Activated CD8-positive, alpha-beta T cell treated with anti-CD3 and anti-CD28 coated beads for 36 hours (primary cell): ENCODE measurements at places on chromosomes 3 and 15.
A peak's percentile ranks its signal among the peaks of the same experiment; 100 is the strongest.

DNA sequence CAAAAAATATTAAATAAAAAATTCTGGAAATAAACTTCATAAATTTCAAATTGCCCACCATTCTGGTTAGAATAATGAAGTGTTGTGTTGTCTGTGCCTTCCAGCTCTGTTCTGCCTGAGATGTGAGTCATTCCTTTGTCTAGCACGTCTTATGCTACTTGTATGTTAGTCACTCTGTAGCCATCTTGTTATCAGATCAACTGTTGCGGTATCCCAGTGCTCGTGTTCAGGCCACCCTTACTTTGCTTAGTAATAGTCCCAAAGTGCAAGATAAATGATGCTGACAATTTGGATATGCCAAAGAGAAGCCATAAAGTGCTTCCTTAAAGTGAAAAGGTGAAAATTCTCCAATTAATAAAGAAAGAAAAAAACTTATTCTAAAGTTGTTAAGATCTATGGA, 527.5 kb downstream of the NAALADL2 start:
- no peak for DNase-seq

- DNase-seq = no peak
These were observed 128.0 kb upstream of the PRICKLE2 start for GRCh38 chr3:64353226-64353625.

DNA sequence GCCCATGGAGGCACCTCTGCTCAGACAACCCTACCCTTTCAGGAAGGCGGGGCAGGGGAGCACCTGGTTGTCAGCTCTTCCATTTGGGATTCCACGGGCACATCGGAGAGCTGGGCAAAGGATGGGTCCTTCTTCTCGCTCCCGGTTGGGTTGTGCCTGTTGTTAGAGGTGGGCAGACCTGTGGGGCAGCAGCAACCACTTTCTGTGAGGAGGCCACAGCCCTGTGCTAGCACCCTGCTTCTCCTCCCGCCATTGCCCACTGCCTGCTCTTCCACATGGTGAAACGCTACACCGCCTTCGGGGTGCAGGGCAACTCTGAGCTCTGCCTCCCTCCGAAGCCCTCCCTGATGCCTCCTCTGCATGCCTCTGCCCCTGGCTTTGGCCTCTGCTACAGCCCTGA, 7.0 kb upstream of the HHATL start:
- no peak for DNase-seq

- DNase-seq = no peak
These were observed 83.1 kb upstream of the RASGRP1 start for GRCh38 chr15:38647683-38648082.

DNA sequence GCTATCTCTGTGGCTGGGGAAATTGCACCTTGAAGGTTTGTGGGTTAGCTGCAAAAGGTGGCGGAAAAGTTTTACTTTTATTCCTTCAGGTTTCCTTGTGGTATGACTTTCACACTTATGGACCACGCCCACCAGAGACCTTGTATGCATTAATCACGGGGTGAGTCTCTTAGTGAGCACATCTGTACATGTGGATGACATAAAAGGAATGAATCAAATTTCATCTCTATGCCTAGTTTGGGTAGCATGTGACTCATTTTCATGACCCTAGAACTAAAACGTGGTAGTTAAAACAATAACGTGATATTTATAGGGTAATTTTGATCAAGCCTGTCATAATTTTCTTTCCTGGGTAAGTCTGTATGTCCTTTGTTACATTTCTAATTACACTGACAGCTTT, 141.7 kb downstream of the PDCD6IP start:
- peak; percentile 34 for DNase-seq

GRCh38 chr3:130851277-130851676, 42.6 kb upstream of the ATP2C1 start:
- DNase-seq = no peak

GRCh38 chr15:60299452-60300047, 98.2 kb downstream of the ANXA2 start:
- no peak for DNase-seq

DNA sequence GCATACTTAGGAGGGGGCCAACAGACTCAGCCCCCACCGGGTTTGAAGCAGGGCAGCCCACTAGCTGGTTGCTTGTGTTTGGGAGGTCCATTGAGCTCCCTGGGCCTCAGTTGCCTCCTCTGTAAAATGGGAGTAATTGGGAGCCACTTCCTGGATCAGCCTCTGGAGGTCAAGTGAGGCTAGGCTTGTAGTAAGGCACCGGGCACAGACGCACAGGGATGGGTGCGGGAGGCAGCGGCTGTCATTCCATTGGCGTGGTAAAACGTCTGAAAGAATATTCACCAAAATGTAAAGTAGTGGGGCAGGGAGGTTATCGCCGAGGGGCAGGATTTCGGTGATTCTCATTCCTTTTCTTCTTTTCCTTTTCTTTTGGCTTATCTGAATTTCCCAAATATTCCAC, 64.6 kb downstream of the TLE3 start:
- no peak for DNase-seq

DNA sequence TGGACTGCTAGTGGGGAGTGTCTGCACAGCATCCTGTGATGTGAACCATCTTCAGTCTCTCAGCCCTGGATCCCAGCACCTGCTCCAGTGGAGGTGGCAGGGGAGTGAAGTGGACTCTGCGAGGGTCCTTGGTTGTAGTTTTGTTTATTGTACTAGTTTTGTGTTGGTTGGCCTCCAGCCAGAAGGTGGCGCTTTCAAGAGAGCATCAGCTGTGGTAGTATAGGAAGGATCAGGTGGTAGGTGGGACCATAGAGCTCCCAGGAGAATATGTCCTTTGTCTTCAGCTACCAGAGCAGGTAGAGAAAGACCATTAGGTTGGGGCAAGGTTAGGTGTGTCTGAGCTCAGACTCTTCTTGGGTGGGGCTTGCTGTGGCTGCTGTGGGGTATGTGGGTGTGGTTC, 20.9 kb downstream of the NEK11 start:
- peak; percentile 20 for DNase-seq

DNA sequence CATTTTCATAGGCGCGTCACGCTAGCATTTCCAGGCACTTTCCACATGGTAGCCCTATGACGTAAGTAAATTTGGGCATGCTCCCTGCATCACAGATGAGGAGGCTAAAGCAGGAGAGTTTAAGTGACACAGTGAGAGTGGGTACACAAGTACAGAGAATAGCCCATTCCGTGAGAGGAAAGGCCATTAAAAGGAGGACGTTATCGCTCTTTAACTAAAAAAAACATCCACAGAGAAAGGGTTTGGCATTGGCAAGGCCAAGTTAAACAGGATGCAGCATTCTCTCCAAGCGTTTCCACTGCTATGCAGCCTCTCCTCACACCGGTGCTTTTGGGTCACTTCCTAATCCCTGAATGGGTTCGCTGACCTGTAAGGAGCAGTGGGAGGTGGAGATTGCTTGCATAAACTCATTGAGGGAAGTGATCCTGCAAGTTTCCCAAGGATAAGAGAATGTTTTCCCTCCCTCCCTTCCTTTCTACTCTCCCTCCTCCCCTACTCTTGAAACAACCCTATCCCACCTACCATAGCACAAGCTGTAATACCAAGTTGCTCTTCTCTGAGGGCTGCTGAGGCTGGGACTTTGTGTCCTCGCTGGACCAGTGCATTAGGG, 147.7 kb downstream of the VGLL4 start:
- DNase-seq = no peak

DNA sequence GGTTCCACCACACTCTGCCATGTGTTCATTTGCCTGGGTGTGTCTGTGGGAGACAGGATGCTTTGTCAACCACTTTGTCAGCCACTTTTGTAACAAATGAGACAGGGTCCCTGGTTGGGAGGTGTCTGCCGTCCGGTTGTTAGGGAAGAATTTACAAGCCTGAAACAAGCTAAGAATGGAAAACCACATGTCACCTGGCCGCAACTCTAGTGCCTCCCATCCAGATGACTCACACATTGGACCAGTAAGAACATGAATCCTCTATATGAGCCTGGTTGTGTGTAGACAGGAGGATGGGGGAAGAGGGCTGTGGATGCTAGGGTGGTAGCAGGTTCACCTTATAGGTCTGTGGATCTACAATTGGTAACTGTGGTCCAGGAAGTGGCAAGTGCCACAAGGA, 335.3 kb downstream of the CLSTN2 start:
- no peak for DNase-seq

DNA sequence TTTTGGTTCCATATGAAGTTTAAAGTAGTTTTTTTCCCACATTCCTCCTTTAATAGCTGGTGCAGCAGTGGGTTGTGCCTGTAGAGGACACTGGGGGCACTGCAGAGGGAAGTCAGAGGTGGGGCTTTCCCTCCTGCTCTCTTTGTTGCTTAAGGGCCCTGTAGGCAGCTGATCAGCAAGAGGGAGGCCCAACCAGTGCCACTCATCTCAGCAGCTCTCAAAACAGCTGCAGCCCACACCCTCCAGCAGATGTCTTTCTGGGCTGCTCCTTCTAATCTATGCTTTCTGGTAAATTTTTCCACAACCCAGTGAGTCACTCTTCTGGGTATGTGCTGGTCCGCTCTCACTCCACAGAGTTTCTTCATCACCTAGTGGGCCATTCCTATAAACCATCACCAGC, 263.8 kb downstream of the FEZF2 start:
- peak; percentile 5 for DNase-seq

DNA sequence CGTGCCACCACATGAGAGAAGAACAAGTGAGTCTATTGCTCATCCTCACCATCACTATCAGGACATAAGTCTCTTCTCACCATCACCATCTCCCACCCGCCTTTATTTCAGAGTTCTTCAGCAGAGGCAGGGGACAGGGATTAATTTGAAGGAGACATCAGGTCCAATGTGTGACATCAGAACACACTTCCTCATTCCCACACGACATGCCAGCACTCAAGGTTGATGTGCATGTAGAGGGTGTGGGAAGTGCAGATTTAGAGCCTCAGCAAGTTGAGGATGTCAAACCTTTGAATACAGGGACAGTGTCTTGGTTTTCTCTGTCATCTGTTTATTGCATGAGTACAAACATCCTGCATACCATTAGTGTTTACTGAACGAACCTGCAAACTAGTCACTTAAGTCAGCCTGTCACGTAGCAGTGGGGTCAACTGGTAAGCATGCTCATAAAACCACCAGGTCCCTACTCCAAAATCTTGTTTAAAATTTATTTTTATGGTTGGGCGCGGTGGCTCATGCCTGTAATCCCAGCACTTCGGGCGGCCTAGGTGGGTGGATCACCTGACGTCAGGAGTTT, 104.4 kb downstream of the MYLK start:
- no peak for DNase-seq

GRCh38 chr15:67468416-67468815, 52.5 kb upstream of the C15orf61 start:
- DNase-seq = no peak

DNA sequence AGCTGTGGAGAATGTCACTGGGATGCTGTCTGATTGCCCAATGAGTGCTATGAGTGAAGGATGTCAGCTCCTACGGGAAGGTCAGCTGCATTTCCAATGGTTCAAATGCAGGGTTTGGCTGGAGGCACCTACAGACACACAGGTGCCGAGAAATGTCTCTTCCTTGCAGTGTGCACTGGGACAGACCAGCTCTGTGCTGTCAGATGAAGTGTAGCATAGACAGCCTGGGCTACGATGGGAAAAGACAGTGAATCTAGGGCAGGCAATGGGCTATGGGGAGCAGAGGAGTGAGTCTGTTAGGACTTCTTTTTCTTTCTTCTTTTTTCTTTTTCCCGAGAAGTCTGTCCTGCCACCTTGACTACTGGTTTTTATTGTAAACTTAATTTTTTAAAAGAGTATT, 223.1 kb upstream of the EOMES start:
- no peak for DNase-seq

DNA sequence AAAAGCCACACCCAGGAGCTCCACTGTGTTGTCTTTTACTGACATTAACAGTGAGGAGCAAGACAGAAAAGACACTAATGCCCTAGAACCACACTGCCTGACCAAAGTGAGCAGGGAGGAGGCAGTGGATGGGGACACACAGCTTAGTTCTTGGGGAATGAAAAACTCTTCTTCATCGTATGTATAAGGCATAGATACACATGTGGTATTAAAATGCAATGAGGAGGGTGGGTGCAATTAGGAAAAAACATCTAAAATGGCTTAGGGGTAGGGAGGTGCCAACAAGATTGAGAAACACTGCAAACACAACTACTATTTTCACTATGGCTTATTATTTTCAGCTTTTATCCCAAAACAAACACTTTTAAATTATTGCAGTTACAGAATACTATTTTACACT, 15.5 kb downstream of the KLHL25 start:
- DNase-seq = no peak

DNA sequence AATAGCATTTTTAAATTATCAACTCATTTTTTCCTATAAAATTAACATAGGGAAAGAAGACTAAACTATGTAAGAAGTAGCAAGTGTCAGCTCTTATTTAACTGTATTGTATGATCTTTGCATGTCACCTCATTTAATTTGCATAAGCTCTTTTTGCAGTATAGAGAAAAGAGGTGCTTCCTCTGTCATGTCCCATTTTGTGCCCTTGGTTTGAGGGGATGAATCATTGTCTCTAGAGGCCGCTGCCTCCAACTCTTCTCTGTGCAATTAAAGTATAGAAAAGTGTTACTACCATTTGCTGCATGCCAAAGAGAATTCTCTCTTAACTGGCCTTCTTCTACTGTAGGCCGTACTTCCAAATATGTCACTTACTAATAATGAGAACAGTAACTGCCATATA, 93.4 kb downstream of the LRRC28 start:
- DNase-seq = no peak

- DNase-seq = peak; percentile 81
These were observed 26.5 kb upstream of the CP start for GRCh38 chr3:149247929-149248691.

GRCh38 chr15:81043935-81044575, 43.3 kb downstream of the TLNRD1 start:
- no peak for DNase-seq

DNA sequence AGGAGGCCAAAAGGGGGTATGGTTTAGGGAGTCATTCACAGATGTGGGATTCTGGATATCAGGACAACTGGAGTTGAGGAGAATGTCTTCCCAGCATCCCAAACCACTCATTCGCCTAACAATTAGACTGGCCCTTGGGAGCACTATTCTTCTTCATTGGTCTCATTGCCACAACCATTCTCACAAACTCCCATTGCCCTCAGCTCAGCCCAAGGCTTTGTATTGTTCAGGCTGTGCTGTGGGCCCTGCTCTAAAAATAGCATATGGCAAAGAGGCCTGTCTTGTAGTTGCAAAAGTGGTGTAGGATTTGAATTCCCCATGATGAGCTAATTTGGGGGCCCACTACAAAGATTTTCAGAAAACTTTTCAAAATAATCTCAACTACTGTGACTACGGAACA, 6.3 kb upstream of the ADAMTS9 start:
- no peak for DNase-seq

DNA sequence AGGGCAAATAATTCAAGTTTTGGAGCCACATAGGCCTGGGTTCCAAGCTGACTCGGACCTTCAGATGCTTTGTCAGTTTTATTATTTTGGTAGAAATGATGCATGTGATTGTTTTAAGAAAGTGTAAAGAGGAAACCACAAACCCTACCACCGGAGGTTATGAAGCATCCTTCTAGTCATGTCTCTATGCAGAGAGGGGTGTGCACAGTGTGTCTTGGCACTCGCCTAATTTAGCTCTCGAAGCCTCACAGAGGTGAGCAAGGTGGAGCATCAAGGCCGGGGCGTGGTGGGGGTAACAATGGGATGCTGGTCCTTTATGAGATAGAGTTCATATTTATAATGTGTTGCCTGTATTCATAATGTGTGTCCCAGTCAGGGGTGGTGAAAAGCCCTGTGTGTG, 63.7 kb upstream of the SMAD6 start:
- DNase-seq = peak; percentile 42

GRCh38 chr3:100993309-100993708, at the start of gene ABI3BP:
TSS of gene ABI3BP (minus strand) at chr3:100993421. CDS start at chr3:100993384, 37 bp downstream.
- peak; percentile 16 for DNase-seq
